Memory B cell (primary cell): ENCODE measurements at places on chromosomes 5 and 9.

GRCh38 chr5:118679264-118679940, 308.9 kb downstream of the DTWD2 start:
- DNase-seq: no peak

GRCh38 chr5:175617447-175617846, 40.4 kb upstream of the HRH2 start:
- no peak for DNase-seq

DNA sequence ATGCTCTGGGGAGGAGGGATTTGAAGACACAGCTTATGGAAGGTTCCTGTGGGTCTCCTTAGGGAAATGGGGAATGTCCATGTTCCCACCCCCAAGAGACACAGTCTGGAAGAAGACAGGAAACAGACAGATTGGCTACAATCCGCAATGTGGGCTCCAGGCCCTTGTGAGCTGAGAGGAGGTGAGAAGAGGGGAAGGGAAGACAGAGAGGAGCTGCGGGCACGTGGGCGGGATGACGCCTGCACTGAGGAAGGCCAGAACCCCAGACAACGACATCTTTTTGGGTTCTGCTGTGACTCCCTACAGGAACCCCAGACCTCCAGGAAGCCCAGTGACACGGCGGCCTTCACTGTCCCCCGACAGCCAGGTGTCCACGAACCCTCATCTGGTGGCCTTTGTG, 29.9 kb upstream of the NKD2 start:
- DNase-seq: no peak

GRCh38 chr5:136062366-136063274, 33.8 kb downstream of the TGFBI start:
- DNase-seq: no peak

- DNase-seq: no peak
Observed at GRCh38 chr5:153672347-153673090, 182.0 kb downstream of the GRIA1 start.

- no peak for DNase-seq
Observed at GRCh38 chr9:131927091-131927490, 152.6 kb downstream of the MED27 start.

DNA sequence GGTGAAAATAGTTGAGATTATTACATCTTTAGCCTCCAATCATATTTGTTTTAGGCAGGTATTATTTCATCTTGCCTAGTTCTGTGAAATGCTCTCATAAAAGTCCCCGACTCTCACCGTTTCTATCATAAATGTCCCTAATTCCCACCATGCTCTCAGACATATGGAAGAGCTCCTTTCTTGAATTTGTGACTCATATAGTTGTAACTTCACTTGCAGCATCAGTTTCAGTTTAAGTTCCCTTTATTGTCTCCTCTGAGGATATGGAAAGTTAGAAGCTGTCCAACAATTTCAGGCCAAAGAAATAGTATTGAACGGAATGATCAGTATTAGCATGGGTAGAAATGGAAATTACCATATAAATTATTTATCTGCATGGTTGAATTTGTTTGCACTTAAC, 187.5 kb upstream of the NR4A3 start:
- no peak for DNase-seq

GRCh38 chr5:98483301-98483685, 290.2 kb upstream of the RGMB start:
- DNase-seq: no peak

DNA sequence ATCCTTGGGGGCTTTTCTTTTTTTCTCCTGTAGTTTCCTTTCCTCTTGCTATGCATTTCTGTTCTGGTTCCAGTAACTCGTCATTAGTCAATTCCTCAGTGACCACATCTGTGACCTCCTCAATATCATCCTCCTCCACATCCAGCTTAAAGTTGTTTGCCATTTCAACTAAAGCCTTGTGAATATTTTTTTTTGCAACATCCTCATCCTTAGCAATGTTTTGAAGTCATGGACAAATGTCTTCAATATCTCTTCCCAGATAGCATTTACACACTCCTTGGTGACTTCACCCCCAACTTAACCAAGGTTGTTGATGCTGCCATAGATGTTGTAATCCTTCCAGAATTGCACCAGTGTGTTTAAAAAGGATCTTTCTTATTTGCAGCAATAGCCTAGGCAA, 14.7 kb upstream of the ADRB2 start:
- no peak for DNase-seq

- peak; percentile 16 for DNase-seq
Observed at GRCh38 chr9:128340691-128341434, 536 bp downstream of the SLC27A4 start.

DNA sequence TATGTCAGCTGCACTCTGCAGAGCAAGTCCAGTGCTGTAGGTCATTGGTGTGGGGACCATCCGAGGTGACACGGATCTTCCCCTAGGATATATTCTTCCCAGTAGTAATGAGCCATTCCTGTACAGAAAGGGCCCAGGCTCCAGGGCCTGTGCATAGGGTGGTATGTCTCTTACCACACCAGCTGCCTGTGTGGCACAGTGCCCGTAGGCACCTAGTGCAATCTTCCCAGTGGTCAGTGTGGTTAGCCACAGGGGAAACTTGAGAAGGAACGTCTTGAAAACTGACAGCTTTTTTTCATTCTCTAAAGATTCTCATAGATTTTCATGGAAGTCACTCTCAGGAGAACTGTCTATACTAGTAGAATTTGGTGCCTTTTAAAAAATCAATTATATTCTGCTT, 39.8 kb downstream of the CYSTM1 start:
- no peak for DNase-seq

GRCh38 chr5:135308245-135308644, 90.8 kb downstream of the MACROH2A1 start:
- DNase-seq: no peak
